Activated CD4-positive, alpha-beta T cell treated with anti-CD3 and anti-CD28 coated beads, Interleukin-2, Interleukin-6, amounts not matched to agents 100 ng/mL and 50 ng/mL, durations not matched to agents 16 hours and 8 hours (primary cell): ENCODE measurements at places on chromosomes 7 and 10.

- no peak for DNase-seq
These were observed 24.2 kb downstream of the TRRAP start for GRCh38 chr7:98902523-98902922.

DNA sequence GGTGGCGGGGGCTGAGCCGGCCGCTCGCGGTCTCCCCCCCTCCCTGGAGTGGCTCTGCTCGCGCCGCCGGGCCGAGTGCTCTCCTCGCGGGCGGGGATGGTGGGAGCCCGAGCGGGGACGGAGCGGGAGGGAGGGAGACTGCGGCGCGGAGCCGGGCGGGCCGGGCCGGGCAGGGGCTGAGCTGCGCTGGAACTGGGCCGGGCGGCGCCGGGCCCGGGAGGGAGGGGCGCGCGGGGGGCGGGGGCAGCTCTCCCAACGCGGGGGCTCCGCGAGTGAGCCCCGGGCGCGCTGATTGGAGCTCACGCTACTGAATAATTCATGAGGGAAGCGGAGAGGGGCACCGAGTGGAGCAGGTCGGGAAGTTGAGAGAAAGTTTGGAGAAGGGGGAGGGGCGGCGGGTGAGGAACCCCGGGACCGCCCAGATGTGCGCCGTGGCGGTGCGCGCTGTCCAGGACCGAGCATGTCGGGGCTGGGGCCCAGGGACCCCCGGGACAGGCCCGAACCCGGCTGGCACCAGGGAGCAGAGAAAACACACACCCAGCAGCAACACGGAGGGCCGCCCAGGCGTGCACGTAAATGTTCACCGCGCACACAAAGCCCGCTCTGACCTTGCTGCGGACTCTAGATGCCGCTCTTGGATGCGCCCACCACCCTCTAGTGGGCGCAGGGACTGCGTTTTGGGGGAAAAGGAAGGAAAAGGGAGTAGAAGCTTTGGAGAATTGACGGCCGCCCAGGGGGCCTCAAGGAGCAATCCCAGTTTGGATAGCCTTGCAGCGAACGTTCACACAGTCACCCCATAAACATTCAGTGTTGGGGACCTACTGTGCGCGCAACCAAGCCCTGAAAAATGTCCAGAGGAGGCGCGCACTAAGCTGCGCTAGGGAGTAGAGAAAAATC is at the start of gene EPHB4:
TSS of gene EPHB4 (minus strand) at position 194 of the 897 bp plus-strand sequence. CDS start 493 bp downstream, outside the sequence.
- no peak for DNase-seq

- DNase-seq = no peak
These were observed 44.7 kb downstream of the PITRM1 start for GRCh38 chr10:3127921-3128320.

DNA sequence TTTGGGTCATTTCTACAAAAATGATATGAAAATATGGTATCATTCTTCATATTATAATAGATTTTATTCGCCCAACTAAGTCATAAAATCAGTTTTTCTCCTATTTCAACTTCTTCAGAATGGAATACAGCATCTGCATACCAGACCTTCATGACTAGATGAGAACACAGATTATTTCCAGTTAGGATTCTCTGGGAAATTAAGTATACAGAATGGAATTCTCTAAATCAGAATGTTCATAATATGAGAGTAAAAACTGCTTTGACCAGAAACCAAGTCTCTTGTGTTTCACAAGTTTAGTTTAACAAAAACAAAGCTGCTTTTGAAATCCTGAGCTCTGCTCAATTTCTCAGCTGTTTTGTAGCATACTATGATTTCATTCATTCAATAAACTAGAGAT is 160.3 kb upstream of the SEMA3A start:
- DNase-seq = no peak

- DNase-seq = no peak
These were observed 21.5 kb downstream of the C10orf53 start for GRCh38 chr10:49700997-49701396.

DNA sequence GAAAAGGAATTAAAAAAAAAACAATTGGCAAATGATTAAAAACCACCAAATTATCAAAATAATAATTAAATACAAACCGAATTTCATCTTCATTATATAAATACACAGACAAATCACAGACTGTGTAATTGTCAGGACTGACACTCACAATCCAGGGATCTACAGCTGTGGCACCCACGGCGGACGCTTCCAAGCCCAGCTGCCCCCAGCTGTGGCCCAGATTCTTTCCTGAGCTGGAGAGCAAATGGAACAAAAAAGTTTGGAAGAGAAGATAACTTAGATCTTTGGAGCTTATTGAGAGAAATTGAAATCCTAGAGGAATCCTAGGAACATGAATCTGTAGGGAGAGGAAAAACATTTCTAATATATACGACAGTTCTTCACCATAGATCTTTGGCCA is 316.1 kb downstream of the OTUD1 start:
- no peak for DNase-seq

DNA sequence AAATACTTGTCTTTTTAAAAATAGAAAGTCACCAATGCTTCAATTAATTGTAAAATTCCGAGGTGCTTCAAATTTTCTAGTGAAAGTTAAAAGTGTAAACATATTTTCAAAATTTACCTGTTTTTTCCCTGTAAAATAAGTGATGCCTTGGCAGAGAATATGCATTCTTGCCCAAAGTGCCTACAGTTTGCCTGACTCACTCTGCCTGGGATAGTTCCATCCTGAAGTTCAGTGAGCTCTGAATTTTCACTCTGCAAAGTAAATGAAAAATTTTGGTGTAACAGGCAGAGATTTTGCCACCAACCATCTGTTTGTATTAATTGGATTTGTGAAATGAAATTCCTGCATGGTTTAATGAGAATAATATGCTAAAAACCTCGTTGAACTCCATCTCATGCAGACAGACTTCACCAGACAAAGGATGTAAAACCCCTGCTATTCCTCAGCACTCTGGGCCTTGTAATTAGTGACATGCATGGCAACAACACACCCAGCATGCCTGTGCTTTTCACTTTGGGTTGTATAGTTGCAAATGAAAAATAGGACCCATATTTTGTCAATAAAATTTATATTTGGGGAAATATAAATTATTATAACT is 117.4 kb upstream of the GNAI1 start:
- no peak for DNase-seq
